ENCODE measurements at places on chromosomes 7 and 10.

DNA sequence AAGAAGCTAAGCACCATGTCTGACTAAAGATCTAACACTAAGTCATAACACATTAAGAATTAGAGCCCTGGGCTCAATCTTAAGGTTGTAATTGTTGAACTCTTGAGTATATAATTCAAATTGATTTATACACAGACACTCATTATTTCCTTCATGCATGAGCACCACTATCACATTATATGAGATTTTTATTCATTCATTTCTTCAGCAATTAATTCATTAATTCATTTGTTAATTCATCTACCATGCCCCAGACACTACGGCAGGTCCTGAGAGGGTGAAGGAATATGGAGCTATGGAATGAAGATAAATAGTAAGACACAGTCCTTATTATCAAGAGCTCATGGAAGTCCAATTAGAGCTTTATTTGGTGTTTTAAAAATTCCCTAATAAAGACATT lies 41.9 kb downstream of the ETV1 start:
- DNase-seq = no peak

- DNase-seq = no peak
Observed at GRCh38 chr10:60594476-60595051, 183.7 kb upstream of the CDK1 start.

DNA sequence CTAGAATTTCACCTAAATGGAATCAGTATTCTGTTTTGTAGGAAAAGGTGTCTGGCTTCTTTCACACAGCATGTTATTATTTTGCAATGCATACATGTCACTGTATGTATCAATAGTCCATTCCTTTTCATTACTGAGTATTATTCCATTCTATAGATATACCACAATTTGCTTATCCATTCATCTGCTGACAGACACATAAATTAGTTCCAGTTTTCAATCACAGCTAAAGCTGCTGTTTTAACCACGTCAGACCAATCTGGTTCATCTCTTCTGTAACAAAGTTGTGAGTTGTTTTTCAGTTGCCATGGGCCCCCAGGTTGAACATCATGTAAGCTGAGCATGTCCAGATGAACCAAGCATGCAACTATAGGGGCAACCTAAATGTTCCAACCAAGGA lies 282.1 kb upstream of the MKLN1 start:
- no peak for DNase-seq

DNA sequence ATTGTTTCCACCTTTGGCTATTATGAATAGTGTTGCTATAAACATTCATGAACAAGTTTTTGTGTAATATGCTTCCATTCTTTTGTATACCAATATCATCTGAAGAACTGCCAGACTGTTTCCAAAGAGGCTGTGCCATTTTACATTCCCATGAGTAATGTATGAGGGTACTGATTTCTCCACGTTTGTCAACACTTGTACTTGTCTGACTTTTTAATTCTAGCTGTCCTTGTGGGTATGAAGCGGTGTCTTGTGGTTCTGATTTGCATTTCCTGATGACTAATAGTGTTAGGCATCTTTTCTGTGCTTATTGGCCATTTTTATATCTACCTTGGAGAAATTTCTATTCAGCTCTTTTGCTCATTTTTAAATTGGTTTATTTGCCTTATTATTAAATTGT lies 52.8 kb downstream of the LSMEM1 start:
- no peak for DNase-seq

GRCh38 chr7:148624735-148625134 lies 34.2 kb downstream of the C7orf33 start:
- DNase-seq = no peak

GRCh38 chr7:87877366-87878040 lies 1.2 kb downstream of the DBF4 start:
- DNase-seq = no peak

DNA sequence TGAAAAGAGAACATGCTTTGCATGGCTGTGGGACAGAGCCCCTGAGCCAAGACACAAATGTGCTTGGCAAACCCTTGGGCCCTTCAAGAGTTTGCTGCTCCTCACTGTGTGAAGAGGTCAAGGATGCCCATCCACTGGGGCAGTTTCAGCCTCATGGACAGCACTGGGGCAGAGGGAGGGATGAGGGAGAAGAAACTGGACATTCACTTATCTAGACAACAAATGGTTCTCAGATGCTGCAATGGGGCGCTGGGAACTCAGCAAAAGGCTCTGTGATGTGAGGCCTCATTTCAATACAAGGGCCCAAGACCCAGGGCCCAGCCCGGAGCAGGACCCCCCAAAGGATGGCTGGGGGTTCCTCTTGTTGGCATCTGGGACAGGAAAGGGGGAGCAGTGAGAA lies 49.1 kb downstream of the EBF3 start:
- no peak for DNase-seq

DNA sequence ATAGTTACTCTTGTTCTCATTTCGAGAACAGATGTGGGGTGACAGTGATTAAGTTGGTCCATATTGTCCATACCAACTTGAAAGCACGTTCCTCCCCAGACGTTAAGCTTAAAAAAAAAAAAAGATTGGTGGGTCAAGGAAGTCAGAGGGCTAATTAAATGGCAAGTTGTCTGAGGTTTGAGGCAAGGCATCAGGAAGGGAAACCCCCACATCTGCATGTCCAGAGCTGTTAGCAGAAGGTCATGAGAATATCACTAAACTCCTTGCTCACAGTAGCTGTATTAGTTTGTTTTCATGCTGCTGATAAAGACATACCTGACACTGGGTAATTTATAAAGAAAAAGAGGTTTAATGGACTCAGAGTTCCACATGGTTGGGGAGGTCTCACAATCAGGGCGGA lies 415.6 kb upstream of the FZD8 start:
- no peak for DNase-seq

- DNase-seq = no peak
Observed at GRCh38 chr7:49172639-49173038, 248.3 kb downstream of the CDC14C start.

Measured in NCI-H446 treated with DMSO at 0.1 percent for 48 hours (cell line).